Fibroblast of villous mesenchyme (primary cell): ENCODE measurements at places on chromosomes 16 and 17.

- DNase-seq, result no peak
Observed at GRCh38 chr17:45258981-45259380, 2.9 kb downstream of the SPATA32 start.

DNA sequence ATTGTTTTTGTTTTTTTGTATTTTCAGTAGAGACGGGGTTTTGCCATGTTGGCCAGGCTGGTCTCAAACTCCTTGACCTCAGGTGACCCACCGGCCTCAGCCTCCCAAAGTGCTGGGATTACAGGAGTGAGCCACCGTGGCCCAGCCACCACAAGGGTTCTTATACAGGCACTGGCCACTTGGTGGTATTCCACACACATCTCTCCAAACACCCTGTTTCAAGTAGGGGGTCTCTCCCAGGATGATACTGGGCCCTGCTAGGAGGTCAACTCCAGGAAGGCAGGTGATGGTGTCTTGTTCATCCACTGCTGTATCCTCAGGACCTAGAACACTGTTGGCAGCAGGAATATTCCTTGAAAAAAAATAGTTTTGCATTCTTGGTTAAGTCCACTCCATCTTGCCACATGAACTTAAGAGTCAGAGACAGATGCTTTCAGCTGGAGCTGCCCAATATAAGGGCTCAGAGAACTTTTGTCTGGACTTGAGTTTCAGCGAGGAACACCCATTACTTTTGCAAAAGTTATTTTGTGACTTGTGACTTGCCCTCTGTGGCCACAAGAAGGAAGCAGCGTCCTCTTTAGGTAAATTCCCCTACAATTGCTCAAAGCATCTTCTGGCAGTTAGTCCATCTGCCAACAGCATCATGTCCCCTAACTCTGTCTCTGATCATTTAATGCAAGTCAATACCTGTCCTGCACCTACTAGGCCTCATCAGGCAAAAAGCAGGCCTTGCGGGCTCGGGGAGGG, 7.4 kb upstream of the EEF2K start:
- no peak for DNase-seq

- DNase-seq, result no peak
Observed at GRCh38 chr16:66605979-66606751, 1.7 kb downstream of the CMTM3 start.

GRCh38 chr17:4490637-4491061, 8.0 kb upstream of the SPNS2 start:
- no peak for DNase-seq

DNA sequence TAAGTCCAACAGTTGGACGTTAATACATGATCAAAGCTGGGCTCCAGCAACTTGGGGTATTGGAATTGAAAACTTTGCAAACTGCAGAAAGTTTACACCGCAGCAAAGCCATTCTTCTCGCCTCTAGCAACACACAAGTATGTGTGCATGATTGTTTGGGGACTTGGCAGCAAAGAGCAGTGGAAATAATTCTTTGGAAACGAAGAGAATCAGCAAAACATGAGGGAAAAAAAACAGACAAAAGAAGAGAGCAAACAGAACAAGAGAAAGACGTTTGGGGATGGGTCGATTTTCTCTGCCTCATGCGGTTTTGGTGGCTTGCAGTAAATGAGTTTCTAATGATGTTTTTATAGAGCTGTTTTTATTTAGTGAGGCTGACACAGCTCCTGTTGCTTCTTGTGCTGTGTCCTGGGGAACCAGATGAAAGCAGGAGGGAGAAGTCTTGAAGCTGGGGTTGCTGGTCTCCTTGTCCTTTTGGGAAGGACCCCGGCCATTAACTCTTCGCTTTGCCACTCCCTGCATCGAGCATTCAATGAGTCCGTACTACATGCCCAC, 502.9 kb downstream of the GRIN2A start:
- DNase-seq, result no peak

DNA sequence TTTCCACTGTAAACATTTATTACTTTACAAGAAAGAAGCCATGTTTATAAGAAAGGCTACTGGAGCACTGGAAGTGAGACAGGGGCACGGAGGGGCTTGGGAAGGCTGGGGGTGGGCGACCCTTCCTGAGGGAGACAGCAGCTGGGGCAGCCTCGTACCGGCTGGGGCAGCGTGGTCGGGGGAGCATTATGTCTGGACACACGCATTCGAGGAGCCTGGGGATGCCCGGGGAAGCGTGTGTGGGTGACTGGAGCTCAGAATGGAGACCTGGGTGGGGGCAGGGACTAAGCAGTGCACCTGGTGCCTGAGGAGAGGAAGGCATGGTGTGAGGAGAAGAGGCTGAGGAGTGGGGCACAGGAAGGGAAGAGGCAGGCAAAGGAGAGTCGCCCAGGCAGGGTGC, 64.5 kb downstream of the SRCIN1 start:
- no peak for DNase-seq
